Activated T-helper 2 cell treated with anti-CD3 and anti-CD28 coated beads, Interferon-gamma antibody, Interleukin-2, Interleukin-4, amounts not matched to agents 10 μg/mL and 5 μg/mL and 100 μg/mL, durations not matched to agents 14 hours and 24 hours and 36 hours (primary cell): ENCODE measurements at places on chromosomes 12 and 14. TPM values are rescaled to one million over a fixed set of nuclear protein-coding genes. Genes with fewer than 3 reads are reported as not detected.

GRCh38 chr12:122980183-122981035 lies at the start of gene ARL6IP4:
Gene ARL6IP4 (plus strand): TSS chr12:122980681. CDS start chr12:122981140, 459 bp downstream.
- peaks cover 31% of the 10 kb centered on the region for H3K4me1 ChIP-seq
- peak within 1 kb of the TSS; percentile 85 for H3K27ac ChIP-seq
- no peaks in the 10 kb centered on the region for H3K27me3 ChIP-seq
- H3K4me3 ChIP-seq: peak within 1 kb of the TSS; percentile 90

FKBP11 gene
- total RNA-seq: 66.2 and 72.7 TPM in 2 replicates

DNA sequence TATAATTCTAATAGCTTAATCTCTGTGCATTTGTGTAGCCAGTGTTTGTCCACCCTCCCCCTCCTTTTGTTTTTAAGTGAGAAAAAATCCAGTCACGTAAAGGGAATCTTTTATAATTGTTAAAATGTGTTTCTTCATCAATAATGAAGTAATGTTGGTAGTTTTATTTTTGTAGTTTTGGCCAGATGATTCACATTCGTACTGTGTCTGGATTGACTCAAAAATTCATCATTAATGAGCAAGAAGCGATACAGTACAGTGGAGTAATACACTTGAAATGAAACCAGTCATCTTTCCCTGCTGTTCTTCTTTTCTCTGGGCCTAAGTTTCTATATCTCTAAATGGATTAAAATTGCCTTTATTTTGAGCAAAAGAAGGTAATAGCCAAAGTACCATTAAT lies 86.5 kb downstream of the SRGAP1 start:
- no peak for DNase-seq
- no peaks in the 10 kb centered on the region for H3K27me3 ChIP-seq
- H3K27ac ChIP-seq: no peak overlapping the region
- no peaks in the 10 kb centered on the region for H3K4me1 ChIP-seq

GRCh38 chr12:100984796-100985195 lies 190.2 kb downstream of the ANO4 start:
- H3K4me3 ChIP-seq: no peak overlapping the region
- no peaks in the 10 kb centered on the region for H3K27me3 ChIP-seq
- no peak for DNase-seq
- peaks cover 3% of the 10 kb centered on the region for H3K4me1 ChIP-seq

OR9K2 gene
- total RNA-seq: not detected in 2 replicates

FAM181A gene
- total RNA-seq: not detected in 2 replicates

DNA sequence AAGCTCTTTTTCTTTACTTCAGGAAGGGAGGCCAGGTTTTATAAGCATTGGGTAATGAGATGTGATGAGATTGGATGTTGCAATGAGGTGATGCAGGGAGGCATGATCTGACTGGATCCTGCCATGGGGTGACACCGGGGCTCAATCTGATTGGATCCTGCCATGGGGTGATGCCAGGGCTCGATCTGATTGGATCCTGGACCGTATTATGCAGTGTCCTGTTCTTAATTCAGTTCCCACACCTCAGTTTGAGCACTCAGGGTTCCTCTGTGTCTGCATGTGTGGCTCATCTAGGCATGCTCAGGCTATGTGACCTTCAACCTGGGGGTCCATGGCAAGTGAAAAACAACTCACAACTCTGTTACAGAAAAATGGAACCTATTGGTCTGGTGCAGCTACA lies 166.4 kb downstream of the SLC15A4 start:
- no peaks in the 10 kb centered on the region for H3K4me1 ChIP-seq
- H3K36me3 ChIP-seq: no peaks in the 10 kb centered on the region
- no peaks in the 10 kb centered on the region for H3K27me3 ChIP-seq
- H3K27ac ChIP-seq: no peak overlapping the region
- no peak for DNase-seq

DNA sequence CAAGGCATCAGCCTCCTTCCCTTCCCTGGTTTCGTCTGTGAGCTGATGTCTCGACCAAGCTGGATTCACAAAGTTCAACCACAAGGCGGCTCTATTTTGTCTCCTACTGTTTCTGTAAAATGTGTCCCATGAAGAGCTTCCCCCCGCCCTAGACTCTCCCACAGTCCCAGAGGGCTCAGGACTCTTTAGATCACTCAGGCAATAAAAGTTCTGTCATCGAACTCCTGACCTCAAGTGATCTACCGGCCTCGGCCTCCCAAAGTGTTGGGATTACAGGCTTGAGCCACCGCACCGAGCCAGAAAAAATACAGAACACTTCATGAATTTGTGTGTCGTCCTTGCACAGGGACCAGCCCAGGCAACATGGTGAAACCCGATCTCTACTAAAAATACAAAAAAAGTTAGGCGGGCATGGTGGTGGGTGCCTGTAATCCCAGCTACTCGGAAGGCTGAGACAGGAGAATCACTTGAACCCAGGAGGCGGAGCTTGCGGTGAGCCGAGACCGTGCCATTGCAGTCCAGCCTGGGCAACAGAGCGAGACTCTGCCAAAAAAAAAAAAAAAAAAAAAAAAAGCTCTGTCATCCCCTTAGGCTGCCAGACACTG lies 149.4 kb downstream of the BCL11B start:
- H3K4me1 ChIP-seq: peaks cover 2% of the 10 kb centered on the region
- no peaks in the 10 kb centered on the region for H3K36me3 ChIP-seq
- no peak overlapping the region for H3K4me3 ChIP-seq
- DNase-seq: no peak

KRT76 gene
- not detected in 2 replicates for total RNA-seq

GRCh38 chr12:105218434-105218833 lies 17.5 kb downstream of the APPL2 start:
- H3K4me3 ChIP-seq: no peak overlapping the region
- no peak overlapping the region for H3K27ac ChIP-seq
- no peaks in the 10 kb centered on the region for H3K27me3 ChIP-seq
- H3K4me1 ChIP-seq: peaks cover 2% of the 10 kb centered on the region

CCDC38 gene
- 0.07 TPM in 1 of 2 replicates, not detected in the other for total RNA-seq

- peaks cover 33% of the 10 kb centered on the region for H3K4me1 ChIP-seq
- peak overlapping the region; percentile 65 for H3K27ac ChIP-seq
- no peak for DNase-seq
- no peaks in the 10 kb centered on the region for H3K27me3 ChIP-seq
- peaks cover 18% of the 10 kb centered on the region for H3K36me3 ChIP-seq
Observed at GRCh38 chr12:121537814-121538698, 42.8 kb downstream of the KDM2B start.

- H3K36me3 ChIP-seq: peaks cover 40% of the 10 kb centered on the region
- no peak overlapping the region for H3K27ac ChIP-seq
- peaks cover 16% of the 10 kb centered on the region for H3K4me1 ChIP-seq
- DNase-seq: no peak
- H3K27me3 ChIP-seq: no peaks in the 10 kb centered on the region
Observed at GRCh38 chr12:88067301-88067700, 38.1 kb upstream of the C12orf50 start.

- peaks cover 34% of the 10 kb centered on the region for H3K4me1 ChIP-seq
- H3K27me3 ChIP-seq: no peaks in the 10 kb centered on the region
- peaks cover 6% of the 10 kb centered on the region for H3K36me3 ChIP-seq
Observed at GRCh38 chr14:65222440-65222858, 120.1 kb upstream of the MAX start.

DNA sequence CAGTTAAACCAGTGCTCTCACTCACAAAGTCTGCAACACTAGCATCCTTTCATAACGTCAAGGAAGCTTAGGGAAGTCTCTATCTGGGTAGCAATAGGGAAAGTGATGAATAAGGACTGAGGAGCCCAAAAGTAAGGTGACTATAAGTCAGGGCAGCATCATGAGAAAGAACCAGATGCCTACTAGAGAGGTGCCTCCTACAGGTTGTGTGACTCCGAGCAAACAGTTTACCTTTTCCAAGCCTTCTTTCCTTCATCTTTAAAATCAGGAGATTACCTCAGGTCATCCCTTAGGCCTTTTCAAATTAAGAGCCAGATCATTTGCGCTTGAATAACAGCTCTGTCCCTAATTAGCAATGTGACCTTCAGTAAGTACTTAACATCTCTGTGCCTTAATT lies 40.2 kb downstream of the RTN1 start:
- no peak overlapping the region for H3K27ac ChIP-seq
- H3K4me1 ChIP-seq: no peaks in the 10 kb centered on the region
- H3K27me3 ChIP-seq: peaks cover 2% of the 10 kb centered on the region
- no peak overlapping the region for H3K4me3 ChIP-seq
- no peaks in the 10 kb centered on the region for H3K36me3 ChIP-seq
- no peak for DNase-seq

- no peaks in the 10 kb centered on the region for H3K27me3 ChIP-seq
- H3K4me1 ChIP-seq: no peaks in the 10 kb centered on the region
- DNase-seq: no peak
Observed at GRCh38 chr12:81998761-81999378, 239.7 kb upstream of the PPFIA2 start.

DNA sequence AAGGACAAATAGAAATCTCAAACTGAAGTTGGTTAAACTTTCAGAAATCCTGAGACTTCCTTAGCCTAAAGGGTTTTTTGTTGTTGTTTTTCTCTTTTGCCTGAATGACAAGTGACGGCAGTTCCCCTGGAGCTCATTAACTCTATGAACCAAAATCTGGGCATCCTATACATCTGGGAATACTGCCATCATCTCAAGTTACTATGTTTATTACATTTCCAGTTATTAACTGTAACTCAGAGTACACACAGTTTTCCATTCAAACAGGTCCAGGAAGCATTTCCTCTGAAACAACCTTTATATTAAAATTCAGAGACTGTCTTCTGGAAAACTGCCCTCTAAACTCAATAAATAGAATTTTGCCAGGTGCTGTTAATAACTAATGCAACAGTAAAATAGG lies 55.6 kb upstream of the CDKL1 start:
- no peak overlapping the region for H3K4me3 ChIP-seq
- peaks cover 4% of the 10 kb centered on the region for H3K4me1 ChIP-seq
- DNase-seq: no peak
- H3K27ac ChIP-seq: no peak overlapping the region
- H3K36me3 ChIP-seq: peaks cover 34% of the 10 kb centered on the region

LHX5 gene
- not detected in 2 replicates for total RNA-seq

GRCh38 chr12:119406308-119406707 lies 71.8 kb downstream of the CCDC60 start:
- no peak for DNase-seq
- no peak overlapping the region for H3K4me3 ChIP-seq
- no peak overlapping the region for H3K27ac ChIP-seq
- peaks cover 3% of the 10 kb centered on the region for H3K27me3 ChIP-seq
- H3K4me1 ChIP-seq: no peaks in the 10 kb centered on the region
- no peaks in the 10 kb centered on the region for H3K36me3 ChIP-seq

SSPN gene
- not detected in 2 replicates for total RNA-seq

ANP32D gene
- not detected in 2 replicates for total RNA-seq

GRCh38 chr14:36339816-36340215 lies 19.4 kb upstream of the MBIP start:
- peaks cover 11% of the 10 kb centered on the region for H3K27me3 ChIP-seq
- no peak overlapping the region for H3K4me3 ChIP-seq
- no peaks in the 10 kb centered on the region for H3K36me3 ChIP-seq
- peaks cover 3% of the 10 kb centered on the region for H3K4me1 ChIP-seq
- no peak for DNase-seq

GRCh38 chr12:49662998-49663843 lies 39.9 kb downstream of the PRPF40B start:
- DNase-seq: peak; percentile 65
- H3K4me3 ChIP-seq: peak overlapping the region; percentile 66
- peaks cover 59% of the 10 kb centered on the region for H3K4me1 ChIP-seq
- peaks cover 68% of the 10 kb centered on the region for H3K36me3 ChIP-seq
- H3K27ac ChIP-seq: peak overlapping the region; percentile 91
- H3K27me3 ChIP-seq: no peaks in the 10 kb centered on the region

DNA sequence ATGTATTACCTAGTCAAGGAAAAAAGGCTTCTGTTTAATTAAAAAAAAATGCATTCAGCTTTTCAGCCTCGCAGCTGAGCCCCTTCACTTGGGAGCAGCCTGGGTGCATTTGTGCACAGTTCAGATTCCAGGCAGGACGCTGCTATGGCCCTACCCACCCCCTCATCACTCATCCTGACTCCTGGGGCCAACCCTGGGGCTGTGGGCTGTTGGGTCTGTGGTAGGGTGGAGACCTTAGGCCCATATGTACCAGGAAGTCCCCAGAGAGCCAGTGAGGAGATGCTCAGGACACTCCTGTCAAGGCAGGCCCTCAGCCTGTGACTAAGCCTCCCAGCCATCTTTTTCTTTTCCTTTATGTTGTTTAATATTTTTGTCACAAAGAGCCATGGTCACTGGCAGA lies 9.3 kb upstream of the CDCA4 start:
- H3K4me1 ChIP-seq: peaks cover 19% of the 10 kb centered on the region
- H3K4me3 ChIP-seq: no peak overlapping the region
- peaks cover 4% of the 10 kb centered on the region for H3K36me3 ChIP-seq
- H3K27ac ChIP-seq: no peak overlapping the region
- peaks cover 4% of the 10 kb centered on the region for H3K27me3 ChIP-seq
- no peak for DNase-seq

GRCh38 chr12:46473634-46474329 lies 101.2 kb upstream of the SLC38A2 start:
- peaks cover 16% of the 10 kb centered on the region for H3K36me3 ChIP-seq
- H3K4me1 ChIP-seq: peaks cover 44% of the 10 kb centered on the region
- DNase-seq: no peak
- H3K4me3 ChIP-seq: peak overlapping the region; percentile 33

DNA sequence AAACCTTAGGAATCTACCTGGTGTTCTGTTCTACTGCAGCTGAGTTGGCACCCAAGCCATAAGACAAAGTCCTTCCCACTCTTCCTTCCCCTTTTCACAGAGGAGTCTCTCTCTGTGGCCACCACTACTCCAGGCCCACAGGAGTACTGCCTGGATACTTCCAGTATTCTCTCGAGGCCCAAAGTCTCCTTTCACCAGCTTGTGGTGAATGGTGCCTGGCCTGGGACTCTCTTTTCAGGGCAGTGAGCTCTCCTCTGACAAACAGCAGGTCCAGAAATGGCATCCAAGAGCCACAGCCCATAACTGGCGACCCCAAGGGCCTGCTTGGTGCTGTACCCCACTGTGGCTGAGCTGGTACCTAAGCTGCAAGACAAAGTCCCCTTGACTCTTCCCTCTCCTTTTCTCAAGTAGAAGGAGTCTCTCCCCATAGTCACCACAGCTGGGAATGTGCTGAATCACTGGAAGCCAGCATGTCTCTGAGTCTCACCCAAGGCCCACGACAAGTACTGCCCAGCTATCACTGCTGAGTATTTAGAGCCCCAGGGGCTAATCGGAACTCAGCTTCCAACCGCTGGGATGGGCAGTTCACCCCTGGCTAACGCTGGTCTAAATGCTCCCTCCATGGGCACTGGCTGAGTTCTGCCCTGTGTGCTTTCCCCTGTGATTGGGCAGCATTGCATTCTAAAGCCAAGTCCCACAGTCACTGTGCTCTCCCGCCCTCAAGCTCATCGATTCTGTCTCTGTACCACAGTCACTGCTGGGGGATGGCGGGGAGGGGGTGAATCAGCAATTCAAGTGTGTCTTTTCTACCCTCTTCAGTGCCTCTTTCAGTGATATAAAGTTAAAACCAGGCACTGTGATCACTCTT lies 6.1 kb downstream of the A2ML1 start:
- no peak for DNase-seq
- H3K27me3 ChIP-seq: peaks cover 7% of the 10 kb centered on the region
- no peak overlapping the region for H3K27ac ChIP-seq
- H3K4me1 ChIP-seq: peaks cover 6% of the 10 kb centered on the region
- no peaks in the 10 kb centered on the region for H3K36me3 ChIP-seq
- H3K4me3 ChIP-seq: no peak overlapping the region

GRCh38 chr12:43347026-43347425 lies 205.0 kb downstream of the ADAMTS20 start:
- DNase-seq: no peak
- no peaks in the 10 kb centered on the region for H3K4me1 ChIP-seq
- H3K36me3 ChIP-seq: no peaks in the 10 kb centered on the region
